ENCODE measurements at places on chromosomes 16 and 17.

DNA sequence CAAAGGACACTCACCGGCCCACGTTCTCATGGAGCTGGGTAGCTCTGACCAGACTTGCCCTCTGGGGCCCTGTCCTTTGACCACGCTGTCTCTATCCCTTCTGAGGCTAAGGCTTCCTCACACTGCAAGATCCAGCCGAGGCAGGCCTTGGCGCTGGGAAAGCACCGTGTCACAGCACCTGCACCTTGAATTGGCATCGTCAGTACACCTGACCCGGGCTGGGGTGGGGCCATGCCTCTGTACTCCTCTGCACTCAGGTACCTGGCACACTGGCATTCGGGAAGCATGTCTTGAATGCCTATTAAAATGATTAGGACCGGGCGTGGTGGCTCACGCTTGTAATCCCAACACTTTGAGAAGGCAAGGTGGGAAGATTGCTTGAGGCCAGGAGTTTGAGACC lies 6.0 kb downstream of the TBC1D24 start:
- no peak for DNase-seq

DNA sequence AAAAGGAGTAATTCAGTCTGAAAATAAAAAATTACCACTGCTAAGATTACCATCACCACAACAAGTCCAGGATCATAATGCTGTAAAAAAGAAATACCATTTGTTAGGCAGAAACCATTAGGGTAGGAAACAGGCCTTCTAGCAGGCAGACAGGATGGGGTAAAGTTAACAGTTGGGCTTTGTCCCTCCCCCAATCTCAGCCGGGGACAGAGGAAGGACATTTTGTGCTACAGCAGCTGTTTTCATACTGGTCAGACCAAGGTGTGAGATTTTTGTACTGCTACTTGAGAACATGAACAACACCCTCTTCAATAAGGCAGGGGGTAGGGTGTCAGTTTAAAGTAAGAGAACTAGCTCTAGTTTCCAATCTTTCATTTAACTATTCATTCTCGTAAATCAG lies 49.2 kb upstream of the ITGA2B start:
- no peak for DNase-seq

DNA sequence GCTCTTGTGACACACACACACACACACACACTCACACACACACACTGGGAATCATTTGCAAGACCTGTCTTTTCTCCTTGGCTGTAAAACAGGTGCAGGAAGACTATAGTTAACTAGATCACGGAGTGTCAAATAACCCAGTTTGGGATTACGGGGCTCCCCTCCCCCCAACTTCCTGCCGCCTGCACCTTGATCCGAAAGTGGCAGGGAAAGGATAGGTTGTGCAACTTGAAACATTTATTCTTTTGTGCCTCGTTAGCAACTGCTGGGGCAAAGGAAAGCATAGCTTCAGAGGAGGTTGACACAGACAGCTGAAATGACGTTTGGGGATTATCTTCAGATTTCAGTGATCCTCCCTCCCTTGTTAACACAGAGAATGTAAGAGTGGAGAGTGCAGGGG lies 149.5 kb downstream of the NTN1 start:
- no peak for DNase-seq

DNA sequence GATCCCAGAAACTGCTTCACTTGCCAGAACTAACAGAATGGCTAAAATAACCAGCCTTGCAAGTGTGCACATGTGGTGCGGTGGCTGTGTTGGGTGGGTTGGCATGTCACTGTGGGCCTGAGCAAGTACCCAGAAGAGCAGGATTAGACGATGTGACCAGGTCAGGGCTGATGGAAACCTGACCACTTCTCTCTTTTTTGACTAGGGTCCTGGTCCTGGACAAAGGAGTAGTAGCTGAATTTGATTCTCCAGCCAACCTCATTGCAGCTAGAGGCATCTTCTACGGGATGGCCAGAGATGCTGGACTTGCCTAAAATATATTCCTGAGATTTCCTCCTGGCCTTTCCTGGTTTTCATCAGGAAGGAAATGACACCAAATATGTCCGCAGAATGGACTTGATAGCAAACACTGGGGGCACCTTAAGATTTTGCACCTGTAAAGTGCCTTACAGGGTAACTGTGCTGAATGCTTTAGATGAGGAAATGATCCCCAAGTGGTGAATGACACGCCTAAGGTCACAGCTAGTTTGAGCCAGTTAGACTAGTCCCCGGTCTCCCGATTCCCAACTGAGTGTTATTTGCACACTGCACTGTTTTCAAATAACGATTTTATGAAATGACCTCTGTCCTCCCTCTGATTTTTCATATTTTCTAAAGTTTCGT lies 16.7 kb downstream of the ANKRD40 start:
- DNase-seq: no peak

DNA sequence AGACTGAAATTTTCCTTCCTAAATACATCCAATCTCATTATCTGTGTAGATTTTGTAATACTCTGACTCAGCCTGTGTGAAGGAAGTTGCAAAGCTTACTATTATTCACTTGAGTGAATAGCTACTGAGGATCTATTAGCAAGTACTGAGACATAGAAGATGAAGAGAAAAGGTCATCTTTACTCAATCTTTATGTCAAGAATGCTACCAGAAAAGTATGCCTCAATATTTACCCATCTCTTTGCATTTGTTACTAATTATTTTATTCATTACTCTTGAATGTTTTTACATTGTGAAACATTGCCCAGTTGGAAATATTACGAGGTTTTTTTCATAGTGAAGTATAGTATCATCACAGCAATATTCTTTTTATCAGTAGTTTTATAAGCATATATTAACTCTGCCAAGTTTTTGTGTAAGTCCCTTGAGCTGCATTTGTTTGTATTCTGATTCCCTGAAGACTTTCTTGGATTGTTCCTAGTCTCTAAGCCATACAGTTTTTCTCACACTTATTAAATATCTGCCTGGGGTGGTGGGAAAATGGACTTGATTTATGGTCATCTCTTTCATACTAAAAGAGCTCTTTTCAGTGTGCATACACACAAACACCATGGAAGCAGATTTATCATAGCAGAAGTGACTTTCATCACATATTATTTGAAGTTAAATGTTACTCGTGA lies 110.4 kb downstream of the MRTFB start:
- no peak for DNase-seq

DNA sequence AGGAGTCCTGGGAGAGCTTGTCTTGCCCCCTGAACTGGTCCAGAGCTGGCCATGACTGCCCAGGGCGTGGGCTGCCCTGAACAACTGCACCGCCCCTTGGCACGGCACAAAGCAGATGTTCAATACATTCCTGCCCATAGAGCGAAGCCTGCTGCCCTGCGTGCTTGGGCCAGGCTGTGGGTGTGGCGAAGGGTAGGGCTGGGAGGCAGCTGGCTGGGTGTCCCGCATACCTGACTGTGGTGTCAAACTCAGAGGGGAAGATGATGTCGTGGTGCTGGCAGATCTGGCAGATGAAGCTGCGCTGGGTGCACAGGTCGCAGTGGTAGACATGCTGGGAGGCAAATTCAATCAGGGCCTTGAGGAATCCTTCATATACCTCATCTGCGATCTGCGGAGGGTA lies 124.2 kb upstream of the SMURF2 start:
- no peak for DNase-seq

- DNase-seq: peak; percentile 44
These were observed 45.0 kb upstream of the USP7 start for GRCh38 chr16:9008601-9009260.

- DNase-seq: no peak
These were observed 2.8 kb upstream of the SPATA2L start for GRCh38 chr16:89704281-89704680.

Measured in T-helper 9 cell (primary cell).